ELR (cell line): ENCODE measurements at places on chromosomes 1 and 21.
A peak's percentile ranks its signal among the peaks of the same experiment; 100 is the strongest.

DNA sequence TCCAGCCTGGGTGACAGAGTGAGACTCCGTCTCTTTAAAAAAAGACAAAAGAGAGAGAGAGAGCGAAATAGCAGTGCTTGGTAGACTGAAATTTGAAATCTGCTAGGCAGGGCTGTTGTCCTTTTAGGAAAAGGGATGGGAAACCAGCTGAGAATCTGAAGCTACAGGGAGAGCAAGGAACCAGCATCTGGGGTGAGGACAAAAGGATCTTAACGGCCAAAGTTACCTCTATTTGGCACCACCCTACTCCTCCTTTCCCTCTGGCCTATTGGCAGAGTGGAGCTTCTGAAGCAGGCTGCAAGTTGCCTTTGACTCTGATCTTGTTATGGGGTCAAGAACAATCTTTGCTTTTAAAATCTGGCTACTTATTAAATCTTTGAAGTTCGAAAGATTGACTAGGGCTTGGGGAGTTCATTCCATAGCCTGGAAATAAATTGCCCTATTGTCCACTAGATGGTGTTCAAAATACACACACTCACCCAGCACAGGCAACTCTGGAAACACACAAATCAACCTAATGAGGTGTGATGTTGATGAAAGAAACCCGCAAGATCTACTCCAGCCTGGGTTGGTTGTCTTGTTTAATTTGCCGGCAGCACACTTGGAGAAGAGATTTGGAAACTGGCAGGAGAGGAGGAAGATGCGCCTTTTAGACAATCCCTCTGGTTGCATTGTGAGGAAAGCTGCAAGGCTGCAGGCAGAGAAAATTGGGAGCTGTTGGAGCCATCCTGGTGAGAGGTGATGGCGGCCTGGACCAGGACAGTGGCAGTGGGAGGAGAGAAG, 16.5 kb upstream of the PARP1 start:
- DNase-seq, result peak; percentile 42

- no peak for DNase-seq
These were observed 12.6 kb upstream of the RGL1 start for GRCh38 chr1:183792300-183792699.

DNA sequence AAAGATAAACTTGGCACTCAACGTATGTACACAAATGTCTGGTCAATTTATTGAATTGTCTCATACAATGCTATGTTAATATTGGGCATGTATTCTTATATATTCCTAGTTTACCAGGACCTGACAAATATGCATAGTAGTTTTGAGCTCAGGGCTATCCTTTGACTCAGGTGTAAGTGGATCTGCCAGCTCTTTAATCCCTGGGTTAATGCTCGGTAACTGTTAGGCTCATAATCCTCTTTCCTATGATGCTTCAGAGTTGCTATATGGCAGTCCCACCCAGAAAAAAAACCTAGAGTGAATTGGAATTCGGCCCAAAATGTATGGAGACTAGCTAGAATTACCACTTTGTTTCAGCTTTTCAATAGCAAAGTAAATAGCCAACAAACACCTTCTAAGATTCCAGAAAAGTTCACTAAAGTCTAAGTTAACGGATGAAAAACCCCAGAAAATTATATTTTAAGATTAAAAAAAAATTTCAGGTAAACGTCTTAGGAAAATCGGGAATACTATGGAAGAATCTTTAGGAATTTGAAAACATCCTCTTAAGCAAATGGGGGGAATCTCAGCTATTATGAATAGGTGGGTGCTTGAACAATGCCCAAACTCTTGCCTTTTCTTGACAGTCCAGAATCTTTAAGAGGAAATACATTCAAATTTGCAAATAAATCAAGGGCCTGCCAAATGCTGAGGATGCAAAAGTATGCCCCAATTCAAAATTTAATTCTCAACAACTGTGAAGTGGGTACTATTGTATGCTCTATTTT, 10.9 kb downstream of the H3-3A start:
- no peak for DNase-seq

DNA sequence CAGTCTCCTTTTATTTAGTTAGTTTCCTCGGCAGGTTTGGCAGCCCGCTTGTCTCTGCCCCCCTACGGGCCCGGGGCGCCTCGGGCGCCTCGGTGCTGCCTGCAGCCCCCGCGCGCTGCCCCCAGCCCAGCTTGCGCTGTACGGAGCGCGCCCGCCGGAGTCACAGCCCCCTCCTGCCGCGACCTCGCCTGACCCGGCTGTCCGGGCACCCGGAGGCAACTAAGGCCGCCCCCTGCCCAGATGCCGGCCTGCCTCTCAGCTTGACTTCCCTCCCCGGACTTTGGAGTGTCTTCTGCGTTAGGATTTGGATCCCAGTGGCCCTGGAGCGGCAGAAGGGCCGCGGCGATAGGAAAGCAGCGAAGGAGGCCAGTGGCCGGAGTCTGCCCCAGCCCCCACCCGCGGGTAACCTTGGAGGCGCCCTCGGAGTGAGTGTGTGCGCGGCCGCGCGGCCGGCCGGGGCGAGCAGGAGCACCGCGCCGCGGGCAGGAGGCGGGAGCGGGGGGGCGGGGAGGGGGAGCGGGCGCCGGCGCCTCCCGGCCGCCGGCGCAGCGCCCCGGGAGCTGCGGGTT, 7.6 kb downstream of the CDKN2C start:
- peak; percentile 80 for DNase-seq

DNA sequence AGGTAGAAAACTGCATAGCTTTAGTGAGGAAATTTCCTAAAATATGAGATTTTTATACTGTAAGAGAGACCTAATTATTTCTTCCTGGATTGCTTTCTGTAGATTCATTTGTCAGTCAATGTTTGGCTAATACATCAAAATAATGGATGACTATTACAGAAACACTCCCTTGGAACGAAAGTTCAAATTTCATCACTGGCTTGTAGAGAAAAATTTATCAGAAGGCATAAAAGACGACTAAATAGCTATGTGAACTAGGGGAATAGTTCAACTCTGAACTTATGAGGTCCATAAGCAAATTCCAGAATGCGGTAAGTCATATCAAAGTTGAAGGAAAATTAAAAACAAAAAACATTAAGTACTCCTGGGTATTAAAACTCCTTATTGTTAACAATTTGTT, 36.0 kb downstream of the WNT2B start:
- peak; percentile 63 for DNase-seq
